ENCODE measurements at places on chromosomes 1 and 21.

GRCh38 chr1:186974774-186975181 lies 146.0 kb downstream of the PLA2G4A start:
- no peak for DNase-seq

DNA sequence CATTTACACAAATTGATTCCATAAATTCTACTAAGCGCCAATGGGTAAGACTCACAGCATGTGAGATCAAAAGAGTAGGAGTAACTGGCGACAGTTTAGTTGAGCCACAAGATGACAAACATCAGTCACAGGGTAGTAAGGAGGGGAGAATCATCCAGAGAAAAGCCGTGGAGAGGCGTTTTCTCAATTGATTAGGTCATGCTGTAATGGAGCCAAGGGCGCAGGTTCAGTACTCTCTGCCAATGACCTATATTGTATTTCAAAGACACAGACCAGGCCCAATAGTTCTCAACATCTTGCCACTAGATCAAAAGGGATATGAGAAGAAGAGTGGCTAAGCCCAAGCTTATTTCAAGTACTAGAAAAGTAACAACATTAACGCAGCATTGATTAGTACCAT lies 467.5 kb downstream of the SMYD3 start:
- no peak for DNase-seq

- no peak for DNase-seq
Observed at GRCh38 chr1:114386129-114387009, 124.6 kb downstream of the TRIM33 start.

- no peak for DNase-seq
Observed at GRCh38 chr1:214523124-214523824, 28.1 kb downstream of the PTPN14 start.

GRCh38 chr1:40646315-40646714 lies 19.2 kb downstream of the RIMS3 start:
- DNase-seq, result no peak

Data from stimulated activated CD4-positive, alpha-beta T cell treated with anti-CD3 and anti-CD28 coated beads, TNF-alpha, amount 100 ng/mL, for 48 hours (primary cell).